ENCODE measurements at places on chromosomes 5 and 9.

GRCh38 chr5:149387982-149388381 is 8.9 kb upstream of the IL17B start:
- DNase-seq, result peak; percentile 35

DNA sequence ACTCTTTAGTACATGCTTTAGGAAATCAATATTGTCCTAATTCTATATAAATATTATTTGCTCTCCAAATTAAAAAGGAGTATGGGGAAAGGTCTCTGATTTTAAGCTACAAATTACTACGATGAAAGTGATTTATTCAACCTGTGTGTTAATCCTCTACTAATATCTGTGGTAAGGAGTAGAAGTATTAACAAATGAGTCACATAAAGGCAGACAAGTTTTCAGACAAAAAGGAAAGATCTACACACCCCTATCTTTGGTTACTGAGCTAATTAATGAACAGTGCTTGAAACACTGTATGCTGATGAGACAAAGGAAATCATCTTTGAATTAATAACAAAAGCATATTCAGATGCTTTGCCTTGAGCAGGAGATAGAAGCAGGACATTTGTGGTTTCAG is 15.9 kb downstream of the LOX start:
- DNase-seq, result no peak

- no peak for DNase-seq
Measured at GRCh38 chr9:134939080-134939733, 21.5 kb upstream of the FCN1 start.

- DNase-seq, result no peak
Measured at GRCh38 chr5:162664846-162665245, 597.3 kb downstream of the GABRG2 start.

GRCh38 chr5:7207979-7208378 is 188.0 kb upstream of the ADCY2 start:
- no peak for DNase-seq
